ENCODE measurements at places on chromosomes 3 and 15. TPM values are rescaled to one million over a fixed set of nuclear protein-coding genes. Genes with fewer than 3 reads are reported as not detected.

Gene ZNF662
- 4.5 TPM for total RNA-seq

GRCh38 chr3:112350018-112350810, 17.3 kb downstream of the CD200 start:
- no peaks in the 10 kb centered on the region for H3K4me1 ChIP-seq
- H3K4me3 ChIP-seq, result no peak overlapping the region
- H3K27ac ChIP-seq, result no peak overlapping the region
- no peaks in the 10 kb centered on the region for H3K27me3 ChIP-seq

Gene POLR2H
- total RNA-seq, result 49.8 TPM

- peaks cover 23% of the 10 kb centered on the region for H3K4me1 ChIP-seq
- no peaks in the 10 kb centered on the region for H3K27me3 ChIP-seq
- H3K36me3 ChIP-seq, result peaks cover 23% of the 10 kb centered on the region
Measured at GRCh38 chr15:52139599-52140462, 27.3 kb upstream of the BCL2L10 start.

GRCh38 chr3:44555723-44556122, 730 bp downstream of the ZKSCAN7 start:
- no peaks in the 10 kb centered on the region for H3K27me3 ChIP-seq
- H3K4me3 ChIP-seq, result peak overlapping the region; percentile 75
- H3K36me3 ChIP-seq, result peaks cover under 1% of the 10 kb centered on the region
- no peak overlapping the region for H3K27ac ChIP-seq

DNA sequence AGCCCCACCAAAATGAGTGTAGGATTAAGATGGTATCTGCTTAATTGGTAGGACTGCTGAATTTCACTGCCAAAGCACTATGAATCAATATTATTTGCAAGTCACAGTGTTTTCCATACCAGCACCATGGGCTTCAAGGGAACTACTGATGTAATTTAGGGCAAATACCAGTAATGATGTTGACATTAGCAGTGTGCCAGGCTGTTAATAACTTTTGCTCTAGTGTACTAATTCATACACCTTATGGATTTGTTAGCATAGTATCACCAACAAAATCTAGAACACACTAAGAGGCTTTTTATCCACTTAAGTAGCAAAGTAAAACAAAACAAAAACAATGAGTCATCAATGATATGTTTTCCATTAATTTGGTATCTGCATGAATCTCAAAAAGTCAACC, 888.2 kb downstream of the CADM2 start:
- DNase-seq, result no peak
- H3K36me3 ChIP-seq, result no peaks in the 10 kb centered on the region
- no peak overlapping the region for H3K27ac ChIP-seq
- no peak overlapping the region for H3K4me3 ChIP-seq
- no peaks in the 10 kb centered on the region for H3K27me3 ChIP-seq
- H3K4me1 ChIP-seq, result no peaks in the 10 kb centered on the region

DNA sequence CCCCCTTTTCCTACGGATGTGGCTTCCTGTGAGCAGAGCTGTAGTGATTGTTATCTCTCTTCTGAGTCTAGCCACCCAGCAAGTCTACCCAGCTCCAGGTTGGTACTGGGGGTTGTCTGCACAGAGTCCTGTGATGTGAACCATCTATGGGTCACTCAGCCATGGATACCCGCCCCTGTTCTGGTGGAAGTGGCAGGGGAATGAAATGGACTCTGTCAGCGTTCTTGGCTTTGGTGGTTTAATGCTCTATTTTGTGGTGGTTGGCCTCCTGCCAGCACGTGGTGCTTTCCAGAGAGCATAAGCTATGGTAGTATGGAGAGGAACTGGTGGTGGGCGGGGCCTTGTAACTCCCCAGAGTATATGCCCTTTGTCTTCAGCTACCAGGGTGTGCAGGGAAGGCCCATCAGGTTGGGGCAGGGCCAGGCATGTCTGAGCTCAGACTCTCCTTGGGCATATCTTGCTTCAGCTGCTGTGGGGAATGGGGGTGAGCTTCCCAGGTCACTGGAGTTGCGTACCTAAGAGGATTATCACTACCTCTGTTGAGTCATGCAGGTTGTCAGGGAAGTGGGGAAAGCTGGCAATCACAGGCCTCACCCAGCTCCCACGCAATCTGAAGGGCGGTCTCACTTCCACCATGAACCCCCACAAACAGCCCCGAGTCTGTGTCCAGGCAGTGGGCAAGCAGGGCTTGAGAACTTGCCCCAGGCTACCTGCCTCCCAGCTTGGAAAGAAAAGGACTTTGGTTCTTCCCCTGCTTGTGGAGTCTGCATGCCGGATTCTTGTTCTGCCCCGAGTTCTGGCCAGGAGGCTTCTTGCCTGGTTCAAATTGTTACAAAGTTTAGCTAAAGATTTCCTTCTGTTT, 9.0 kb upstream of the ADGRG7 start:
- no peak overlapping the region for H3K4me3 ChIP-seq
- no peaks in the 10 kb centered on the region for H3K27me3 ChIP-seq
- no peak for DNase-seq
- no peaks in the 10 kb centered on the region for H3K36me3 ChIP-seq
- no peak overlapping the region for H3K27ac ChIP-seq

GRCh38 chr3:9870978-9871377, 9.1 kb downstream of the CIDEC start:
- no peak overlapping the region for H3K4me3 ChIP-seq
- no peaks in the 10 kb centered on the region for H3K27me3 ChIP-seq
- H3K4me1 ChIP-seq, result no peaks in the 10 kb centered on the region
- H3K36me3 ChIP-seq, result no peaks in the 10 kb centered on the region

Gene KCNAB1
- total RNA-seq, result 4.0 TPM

DNA sequence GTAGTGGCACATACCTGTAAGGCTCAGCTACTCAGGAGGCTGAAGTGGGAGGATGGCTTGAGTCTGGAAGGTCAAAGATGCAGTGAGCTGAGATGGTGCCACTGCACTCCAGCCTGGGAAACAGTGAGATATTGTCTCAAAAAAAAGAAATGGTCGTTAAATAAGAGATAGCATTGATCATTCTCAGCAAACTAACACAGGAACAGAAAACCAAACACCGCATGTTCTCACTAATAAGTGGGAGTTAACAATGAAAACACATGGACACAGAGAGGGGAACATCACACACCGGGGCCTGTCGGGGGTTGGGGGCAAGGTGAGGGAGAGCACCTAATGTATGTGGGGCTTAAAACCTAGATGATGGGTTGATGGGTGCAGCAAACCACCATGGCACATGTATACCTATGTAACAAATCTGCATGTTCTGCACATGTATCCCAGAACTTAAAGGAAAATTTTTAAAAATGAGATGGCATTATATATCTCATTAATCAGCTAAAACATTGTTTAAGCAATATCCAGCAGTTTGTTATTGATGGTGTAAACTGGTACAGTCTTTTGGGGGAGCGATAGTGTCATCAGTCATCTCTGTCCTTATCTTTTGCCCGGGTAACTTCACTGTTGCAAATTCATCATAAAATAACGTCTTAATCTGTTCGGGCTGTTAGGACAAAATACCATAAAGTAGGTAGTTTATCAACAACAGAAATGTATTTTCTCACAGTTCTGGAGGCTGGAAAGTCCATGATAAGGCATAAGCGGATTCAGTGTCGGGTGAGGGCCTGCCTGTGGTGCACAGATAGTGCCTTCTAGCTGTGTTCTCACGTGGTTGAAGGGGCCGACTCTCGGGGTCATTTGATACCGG, 1.7 kb upstream of the MAN2A2 start:
- H3K4me1 ChIP-seq, result peaks cover 58% of the 10 kb centered on the region
- H3K27me3 ChIP-seq, result no peaks in the 10 kb centered on the region
- H3K36me3 ChIP-seq, result peaks cover 18% of the 10 kb centered on the region
- H3K27ac ChIP-seq, result peak overlapping the region; percentile 98
- no peak for DNase-seq
- H3K4me3 ChIP-seq, result peak overlapping the region; percentile 73

DNA sequence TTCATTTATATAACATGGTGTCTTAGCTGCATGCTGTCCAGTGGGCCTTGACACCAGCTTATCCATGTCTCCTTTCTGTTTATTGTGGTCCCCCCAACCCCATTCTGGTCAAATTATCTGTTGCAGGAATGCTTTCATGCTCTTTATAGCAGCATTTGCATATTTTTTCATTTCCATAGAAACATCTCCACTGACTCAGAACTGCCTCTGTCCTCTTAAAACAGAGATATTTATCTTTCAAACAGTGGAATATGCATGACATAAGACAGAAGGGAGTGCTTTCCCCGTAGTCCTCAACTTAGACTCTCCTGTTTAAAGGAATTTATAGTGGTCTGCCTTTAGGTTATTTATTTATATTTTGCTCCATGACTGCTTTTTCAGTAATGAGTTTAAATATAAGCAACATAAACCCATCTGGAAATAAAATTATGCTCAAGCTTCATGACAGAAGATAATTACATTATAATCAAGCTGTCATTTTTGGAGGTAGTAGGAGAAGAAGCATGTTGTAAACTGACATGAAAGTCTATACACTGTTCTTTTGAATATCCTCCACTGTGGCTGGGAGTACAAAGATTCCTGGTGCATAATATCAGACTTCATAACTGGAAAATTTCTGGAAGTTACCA, 179.5 kb upstream of the CD96 start:
- H3K27me3 ChIP-seq, result no peaks in the 10 kb centered on the region
- no peaks in the 10 kb centered on the region for H3K4me1 ChIP-seq
- no peak for DNase-seq

Gene STAB1
- total RNA-seq, result 402 TPM

DNA sequence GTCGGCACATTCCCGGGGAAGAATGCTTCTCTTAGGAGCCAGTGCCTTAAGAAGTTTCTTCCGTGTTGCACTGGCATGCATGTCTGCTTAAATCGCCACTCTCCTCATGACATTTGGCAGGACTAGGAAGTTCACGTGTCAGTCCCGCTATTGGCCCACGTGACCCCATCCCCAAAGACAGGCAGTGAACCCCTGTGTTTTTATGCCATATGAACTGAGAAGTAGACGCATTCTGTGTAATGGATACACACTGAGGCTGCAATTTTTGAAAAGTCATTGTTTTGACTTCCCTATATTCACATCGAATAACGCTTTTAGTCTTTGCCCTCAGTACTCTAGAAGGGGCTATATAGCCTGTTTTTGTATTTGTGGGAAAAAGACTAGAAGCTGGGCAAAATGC, 125.6 kb upstream of the TBL1XR1 start:
- DNase-seq, result no peak
- no peaks in the 10 kb centered on the region for H3K36me3 ChIP-seq
- H3K27ac ChIP-seq, result no peak overlapping the region
- no peak overlapping the region for H3K4me3 ChIP-seq
- H3K4me1 ChIP-seq, result peaks cover 25% of the 10 kb centered on the region

DNA sequence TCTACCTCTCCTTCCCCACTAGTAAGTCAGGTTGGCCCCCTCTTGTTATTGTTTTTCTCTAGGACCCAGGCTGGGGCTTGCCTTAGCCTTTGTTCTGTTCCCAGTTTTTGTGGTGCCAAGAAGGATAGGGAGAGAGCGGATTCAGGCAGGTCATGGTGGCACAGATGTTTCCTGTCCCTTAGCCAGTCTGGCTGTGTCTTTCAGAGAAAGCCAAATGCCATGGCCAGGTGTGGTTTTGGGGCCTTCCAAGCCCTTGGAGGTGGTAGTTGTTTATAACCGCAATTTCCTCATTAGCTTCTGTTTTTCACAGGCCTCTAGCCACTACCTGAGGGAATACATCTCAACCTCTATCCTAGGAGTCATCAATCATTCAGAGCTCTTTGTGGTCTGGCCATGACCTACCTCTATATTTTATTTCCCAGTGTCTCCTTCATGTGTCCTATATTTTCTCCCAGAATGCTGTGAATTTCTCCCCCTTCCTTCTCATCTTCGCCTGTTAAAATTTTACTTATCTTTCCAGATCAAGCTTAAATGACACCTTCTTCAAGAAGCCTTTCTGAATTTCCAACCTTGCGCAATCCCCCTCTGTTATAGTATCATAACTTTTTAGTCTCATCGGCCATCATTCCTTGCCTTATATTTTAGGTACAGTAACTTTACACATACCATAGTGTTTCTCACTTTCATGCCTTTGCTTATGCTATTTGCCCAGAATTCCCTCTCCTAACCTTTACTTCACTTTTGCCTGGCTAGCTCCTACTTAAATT, 38.2 kb downstream of the TIMP4 start:
- no peak overlapping the region for H3K4me3 ChIP-seq
- H3K27me3 ChIP-seq, result no peaks in the 10 kb centered on the region
- H3K4me1 ChIP-seq, result no peaks in the 10 kb centered on the region
- no peaks in the 10 kb centered on the region for H3K36me3 ChIP-seq

GRCh38 chr3:177554895-177555759, 357.8 kb upstream of the TBL1XR1 start:
- H3K27me3 ChIP-seq, result no peaks in the 10 kb centered on the region
- peaks cover 15% of the 10 kb centered on the region for H3K4me1 ChIP-seq
- H3K4me3 ChIP-seq, result no peak overlapping the region
- H3K27ac ChIP-seq, result no peak overlapping the region
- H3K36me3 ChIP-seq, result no peaks in the 10 kb centered on the region

DNA sequence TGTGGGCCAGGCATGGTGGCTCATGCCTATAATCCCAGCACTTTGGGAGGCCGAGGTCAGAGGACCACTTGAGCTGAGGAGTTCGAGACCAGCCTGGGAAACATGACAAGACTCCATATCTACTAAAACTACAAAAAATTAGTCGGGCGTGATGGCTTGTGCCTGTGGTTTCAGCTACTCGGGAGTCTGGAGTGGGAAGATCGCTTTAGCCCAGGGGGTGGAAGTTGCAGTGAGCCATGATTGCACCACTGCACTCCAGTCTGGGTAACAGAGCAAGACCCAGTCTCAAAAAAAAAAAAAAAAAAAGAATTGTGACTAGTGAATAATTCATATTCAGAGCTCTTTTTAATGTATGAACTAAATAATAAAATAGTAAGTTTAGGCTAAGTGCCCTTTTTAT, 87.8 kb upstream of the TSEN2 start:
- H3K4me1 ChIP-seq, result peaks cover 47% of the 10 kb centered on the region
- H3K4me3 ChIP-seq, result no peak overlapping the region
- no peaks in the 10 kb centered on the region for H3K27me3 ChIP-seq
- H3K36me3 ChIP-seq, result no peaks in the 10 kb centered on the region
- DNase-seq, result no peak
- H3K27ac ChIP-seq, result no peak overlapping the region

GRCh38 chr15:100941536-100941935, 22.4 kb downstream of the LRRK1 start:
- H3K4me1 ChIP-seq, result peaks cover 22% of the 10 kb centered on the region
- no peak for DNase-seq
- no peak overlapping the region for H3K27ac ChIP-seq
- H3K4me3 ChIP-seq, result no peak overlapping the region
- no peaks in the 10 kb centered on the region for H3K36me3 ChIP-seq

DNA sequence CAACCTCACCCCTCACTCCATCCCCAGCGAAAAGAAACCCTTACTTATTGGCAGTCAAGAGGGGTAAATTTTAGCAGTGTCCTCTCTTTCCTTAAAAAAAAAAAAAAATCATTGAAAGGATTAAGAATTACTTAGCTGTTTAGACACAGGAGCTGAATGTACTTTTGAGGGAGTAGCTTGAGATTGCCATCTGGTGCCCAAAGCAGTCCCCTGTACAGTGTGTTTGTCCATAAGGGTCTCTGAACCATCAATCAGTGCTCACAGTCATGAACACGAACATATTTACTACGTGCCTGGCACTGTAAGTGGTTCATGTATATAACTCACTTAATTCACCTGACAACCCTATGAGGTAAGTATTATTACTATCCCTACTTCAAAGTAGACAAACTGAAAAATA, 463.5 kb downstream of the RAP2B start:
- no peak overlapping the region for H3K4me3 ChIP-seq
- no peaks in the 10 kb centered on the region for H3K36me3 ChIP-seq
- H3K4me1 ChIP-seq, result peaks cover 4% of the 10 kb centered on the region
- no peak for DNase-seq

Gene AMOTL2
- 74.0 TPM for total RNA-seq

- peaks cover 96% of the 10 kb centered on the region for H3K4me1 ChIP-seq
- no peaks in the 10 kb centered on the region for H3K27me3 ChIP-seq
- no peaks in the 10 kb centered on the region for H3K36me3 ChIP-seq
- no peak overlapping the region for H3K4me3 ChIP-seq
- peak overlapping the region; percentile 63 for H3K27ac ChIP-seq
Measured at GRCh38 chr15:67110361-67110781, 45.0 kb downstream of the SMAD3 start.

Gene SLC28A1
- total RNA-seq, result not detected
